EL (cell line): ENCODE measurements at places on chromosomes 11 and 22.
A peak's percentile ranks its signal among the peaks of the same experiment; 100 is the strongest.

GRCh38 chr11:59135648-59136461 lies 6.8 kb upstream of the FAM111A start:
- peak; percentile 77 for DNase-seq

DNA sequence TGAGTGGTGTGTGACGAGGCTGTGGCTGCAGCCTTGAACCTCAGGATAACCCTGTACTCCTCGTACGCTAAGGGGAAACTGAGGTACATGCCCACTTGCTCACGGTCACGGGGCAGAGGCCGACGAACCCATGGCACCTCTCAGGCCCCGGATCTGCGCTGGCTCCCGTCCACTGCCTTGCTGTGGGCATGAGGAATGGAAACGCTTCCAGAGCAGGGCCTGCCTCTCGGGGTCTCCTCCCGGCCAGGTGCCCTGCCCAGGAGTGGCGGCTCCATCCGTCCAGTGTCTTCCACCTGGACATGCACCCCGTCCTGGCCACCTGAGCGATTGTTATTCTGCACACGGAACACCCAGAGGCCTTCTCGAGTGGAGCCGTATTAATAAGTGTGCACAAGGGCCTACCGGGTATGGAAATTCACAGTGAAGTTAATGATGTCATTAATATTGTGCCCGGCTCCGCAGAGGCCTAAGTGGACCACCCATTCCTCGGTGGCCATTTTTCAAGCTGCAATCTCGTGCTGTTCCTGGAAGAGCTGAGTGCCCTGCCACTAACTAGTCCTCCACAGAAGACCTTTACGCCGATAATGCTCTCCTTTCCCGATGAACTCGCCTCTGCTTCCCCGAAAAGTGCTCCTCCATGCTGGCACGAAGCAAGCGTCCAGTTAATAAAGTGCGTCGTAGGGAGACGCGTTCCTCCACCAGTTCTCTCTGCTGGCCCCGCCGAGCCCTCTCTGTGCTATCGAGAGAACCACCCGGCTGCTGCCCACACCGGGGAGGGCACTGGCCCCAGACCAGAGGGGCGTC lies 927.9 kb downstream of the BRD1 start:
- DNase-seq, result no peak

DNA sequence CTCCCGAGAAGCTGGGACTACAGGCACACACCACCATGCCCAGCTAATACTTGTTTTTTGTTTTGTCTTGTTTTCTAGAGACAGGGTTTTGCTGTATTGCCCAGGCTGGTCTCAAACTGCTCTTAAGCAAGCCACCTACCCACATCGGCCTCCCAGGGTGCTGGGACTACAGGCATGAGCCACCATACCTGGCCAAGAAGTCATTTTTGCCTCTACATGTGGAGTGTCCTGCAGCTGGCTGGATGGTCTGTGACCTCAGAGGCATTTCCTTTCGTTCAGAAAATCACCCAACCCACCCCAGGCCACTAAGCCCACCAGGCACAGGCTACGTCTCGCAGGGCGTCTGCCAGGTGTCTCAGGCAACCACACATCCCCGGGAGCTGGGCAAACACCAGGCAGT lies 12.8 kb downstream of the SHANK2 start:
- no peak for DNase-seq

DNA sequence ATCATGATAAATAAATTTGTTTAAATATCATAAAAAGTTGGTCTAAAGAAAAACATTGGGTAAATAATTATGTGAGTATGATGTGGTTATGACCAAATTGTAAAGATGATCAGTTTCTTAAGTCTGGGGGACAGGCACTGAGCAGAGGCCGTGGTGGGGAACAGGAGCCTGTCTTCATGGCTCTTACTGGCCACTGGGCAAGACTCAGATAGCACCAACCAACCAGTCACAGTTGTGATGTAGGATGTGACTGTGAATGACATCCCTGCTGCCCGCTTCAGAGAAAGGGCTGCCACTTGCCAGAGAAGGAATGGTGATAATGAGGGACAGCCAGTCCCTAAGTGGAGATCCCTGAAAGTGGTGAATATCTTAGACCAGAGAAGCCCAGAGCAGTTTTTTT lies 7.0 kb downstream of the PTPRJ start:
- DNase-seq, result no peak

DNA sequence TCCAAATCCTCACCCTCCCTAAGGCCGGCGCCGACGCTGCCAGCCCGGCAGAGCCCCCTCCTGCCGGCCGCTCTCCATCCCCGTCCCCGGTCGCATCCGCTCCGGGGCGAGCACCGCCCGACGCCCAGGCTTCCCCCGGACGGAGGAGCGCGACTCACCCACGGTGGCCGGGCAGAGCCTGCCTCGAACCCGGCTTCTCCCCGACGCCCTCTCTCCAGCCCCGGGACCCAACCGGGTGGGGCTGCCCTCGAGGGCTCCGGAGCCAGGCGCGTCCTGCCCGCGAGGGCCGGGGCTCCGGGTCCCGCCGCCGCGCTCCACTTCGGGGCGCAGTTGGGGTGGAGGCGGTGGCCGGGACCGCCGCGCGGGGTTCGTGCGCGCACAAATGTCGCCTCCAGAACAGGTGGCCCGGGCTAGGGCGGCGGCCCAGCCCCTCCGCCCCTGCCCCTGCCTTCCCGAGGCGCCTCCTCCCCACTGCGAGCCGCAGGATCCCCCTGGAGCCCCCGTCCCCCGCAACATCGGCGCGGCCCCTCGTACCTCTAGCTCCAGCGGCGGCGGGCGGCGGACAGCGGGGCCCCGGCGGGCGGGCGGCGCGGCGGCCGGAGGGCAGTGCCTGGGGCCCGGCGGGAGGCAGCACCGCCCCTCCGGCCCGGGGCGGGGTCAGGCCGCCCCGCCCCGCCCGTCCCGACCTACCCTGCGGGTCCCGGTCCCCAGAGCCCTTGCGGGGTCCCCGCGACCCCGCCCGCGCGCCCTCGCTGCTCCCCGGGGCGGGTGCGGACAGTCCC lies at the start of gene A4GALT:
TSS of gene A4GALT (minus strand) at position 608 of the 782 bp plus-strand sequence. CDS start 26,919 bp downstream, outside the sequence.
- DNase-seq, result peak; percentile 19

DNA sequence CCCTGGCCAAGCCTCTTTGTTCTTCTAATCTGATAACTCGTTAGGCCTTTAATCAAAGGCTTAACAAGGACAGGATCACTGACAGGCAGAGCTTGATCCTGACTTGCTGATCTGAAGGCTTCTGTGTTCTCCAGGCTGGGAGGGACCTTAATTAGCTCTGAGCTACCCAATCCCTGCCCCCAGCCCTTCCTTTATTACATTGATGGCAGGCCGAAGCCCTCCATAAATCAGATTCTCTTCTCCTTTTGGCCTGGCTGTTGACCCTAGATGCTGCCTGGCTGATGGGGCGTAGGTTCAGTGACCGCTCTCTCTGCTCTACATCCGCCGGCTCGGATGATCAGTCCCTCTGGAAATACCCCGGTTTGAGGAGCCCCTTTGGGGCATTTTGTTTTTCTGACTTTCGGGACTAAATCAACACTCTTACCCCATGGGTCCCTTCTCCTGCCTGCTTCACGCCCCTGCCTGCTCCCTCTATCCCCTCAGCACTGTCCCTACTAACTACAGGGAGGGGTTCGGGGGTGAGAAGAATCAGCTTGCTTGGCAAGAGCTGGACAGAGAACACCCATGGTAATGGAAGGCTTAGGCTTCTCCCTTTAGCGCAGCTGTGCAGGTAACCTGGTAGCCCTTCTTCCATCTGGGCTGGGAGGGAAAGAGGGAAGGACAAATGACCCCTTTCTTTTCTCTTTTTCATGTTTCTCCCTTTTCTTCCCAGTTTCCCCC lies 10.0 kb upstream of the RRM1 start:
- no peak for DNase-seq
